ENCODE measurements at places on chromosomes 6 and 20. TPM values are rescaled to one million over a fixed set of nuclear protein-coding genes. Genes with fewer than 3 reads are reported as not detected.

GRCh38 chr6:18219591-18219990 is 44.7 kb downstream of the DEK start:
- no peak overlapping the region for H3K4me3 ChIP-seq
- H3K36me3 ChIP-seq = peaks cover 18% of the 10 kb centered on the region
- peak overlapping the region; percentile 43 for H3K27ac ChIP-seq
- no peaks in the 10 kb centered on the region for H3K27me3 ChIP-seq

The TMEM217 gene
- total RNA-seq = 0.99 TPM

DNA sequence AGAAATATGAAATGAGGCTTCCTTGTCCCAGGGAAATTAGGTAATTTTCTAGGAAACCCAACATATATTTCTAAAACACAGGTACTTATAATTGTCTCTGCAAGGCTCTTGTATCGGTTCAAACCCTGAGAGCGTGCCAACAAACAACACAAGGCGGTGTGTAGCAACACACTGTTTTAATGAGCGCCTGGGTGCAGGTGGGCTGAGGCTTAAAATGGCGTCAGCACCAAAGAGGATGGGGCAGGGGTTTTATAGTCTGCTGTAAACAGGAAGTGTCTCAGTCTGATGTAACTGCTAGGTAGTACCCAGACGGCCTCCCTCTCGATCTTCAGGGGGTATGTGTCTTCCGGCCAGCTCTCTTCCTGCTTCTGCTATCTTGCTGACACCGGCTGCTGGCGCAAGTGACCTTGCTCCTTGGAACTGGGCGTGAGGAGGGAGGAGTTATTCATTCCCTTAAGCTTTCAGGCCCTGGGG is 69.7 kb downstream of the EPB41L2 start:
- no peak overlapping the region for H3K4me3 ChIP-seq
- no peak for DNase-seq
- H3K27ac ChIP-seq = no peak overlapping the region
- no peaks in the 10 kb centered on the region for H3K27me3 ChIP-seq
- H3K36me3 ChIP-seq = peaks cover 5% of the 10 kb centered on the region
- peaks cover 73% of the 10 kb centered on the region for H3K4me1 ChIP-seq

DNA sequence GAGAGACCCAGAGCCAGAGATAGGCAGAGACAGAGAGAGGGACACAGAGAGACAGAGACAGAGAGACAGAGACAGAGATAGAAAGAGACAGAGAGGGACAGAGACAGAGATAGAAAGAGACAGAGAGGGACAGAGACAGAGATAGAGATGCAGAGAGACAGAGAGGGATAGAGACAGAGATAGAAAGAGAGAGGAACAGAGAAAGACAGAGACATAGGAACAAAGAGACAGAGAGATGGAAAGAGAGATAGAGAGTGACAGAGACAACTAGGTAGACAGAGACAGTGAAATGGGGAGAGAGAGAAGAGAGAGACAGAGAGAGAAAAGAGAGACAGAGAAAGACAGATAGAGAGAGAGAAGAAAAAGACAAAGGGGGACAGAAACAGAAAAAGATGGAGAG is 165.4 kb upstream of the FOXQ1 start:
- H3K27ac ChIP-seq = no peak overlapping the region
- H3K27me3 ChIP-seq = peaks cover 15% of the 10 kb centered on the region
- H3K36me3 ChIP-seq = no peaks in the 10 kb centered on the region
- no peak overlapping the region for H3K4me3 ChIP-seq
- peaks cover 7% of the 10 kb centered on the region for H3K4me1 ChIP-seq

DNA sequence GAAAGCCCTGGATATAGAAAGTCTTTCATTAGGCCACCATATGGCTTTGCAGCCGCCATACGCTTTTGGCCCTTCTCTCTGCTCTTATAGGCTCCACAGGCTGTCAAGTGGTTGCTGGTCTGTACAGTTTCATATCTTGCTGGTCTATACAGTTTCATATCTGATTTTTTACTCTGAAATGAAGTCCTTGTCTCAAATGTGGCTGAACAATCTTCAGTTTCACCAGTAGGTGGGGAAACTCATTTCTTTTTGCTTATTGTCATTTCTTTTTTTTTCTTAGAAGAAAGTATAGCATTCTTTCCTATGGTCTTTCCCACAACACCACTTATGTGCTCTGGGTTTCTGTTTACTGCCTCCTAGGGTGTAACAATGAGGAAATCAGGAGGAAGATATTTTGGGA is 771.4 kb upstream of the MMS22L start:
- no peak for DNase-seq
- no peaks in the 10 kb centered on the region for H3K4me1 ChIP-seq
- H3K4me3 ChIP-seq = no peak overlapping the region
- H3K27me3 ChIP-seq = no peaks in the 10 kb centered on the region
- H3K27ac ChIP-seq = no peak overlapping the region
- no peaks in the 10 kb centered on the region for H3K36me3 ChIP-seq

DNA sequence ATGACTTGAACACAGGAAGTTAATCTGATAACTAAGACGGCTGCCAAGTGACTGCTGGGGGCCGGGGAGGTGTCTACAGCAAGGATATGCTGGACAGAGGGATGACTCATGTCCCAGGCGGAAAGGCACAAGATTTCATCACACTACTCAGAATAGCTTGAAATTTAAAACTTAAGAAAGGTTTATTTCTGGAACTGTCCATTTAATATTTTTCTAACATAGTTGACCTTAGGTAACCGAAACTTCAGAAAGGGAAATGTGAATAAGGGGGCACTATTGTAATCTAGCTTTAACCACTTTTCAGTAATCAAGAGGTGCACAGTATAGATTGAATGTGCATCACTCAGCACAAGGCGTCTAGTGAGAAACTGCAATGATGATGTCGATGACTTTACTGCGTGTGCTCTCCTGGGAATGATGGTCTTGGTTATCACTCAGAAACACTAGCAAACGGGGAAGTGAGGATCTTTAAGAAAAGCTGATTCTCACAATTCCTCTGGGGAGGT is 171.5 kb downstream of the QKI start:
- peaks cover 21% of the 10 kb centered on the region for H3K36me3 ChIP-seq
- peak overlapping the region; percentile 82 for H3K27ac ChIP-seq
- peaks cover 11% of the 10 kb centered on the region for H3K4me1 ChIP-seq
- DNase-seq = peak; percentile 66

GRCh38 chr6:4806337-4806725 is 30.1 kb downstream of the CDYL start:
- peaks cover 10% of the 10 kb centered on the region for H3K4me1 ChIP-seq
- DNase-seq = no peak
- no peak overlapping the region for H3K27ac ChIP-seq
- H3K4me3 ChIP-seq = no peak overlapping the region
- H3K36me3 ChIP-seq = no peaks in the 10 kb centered on the region

DNA sequence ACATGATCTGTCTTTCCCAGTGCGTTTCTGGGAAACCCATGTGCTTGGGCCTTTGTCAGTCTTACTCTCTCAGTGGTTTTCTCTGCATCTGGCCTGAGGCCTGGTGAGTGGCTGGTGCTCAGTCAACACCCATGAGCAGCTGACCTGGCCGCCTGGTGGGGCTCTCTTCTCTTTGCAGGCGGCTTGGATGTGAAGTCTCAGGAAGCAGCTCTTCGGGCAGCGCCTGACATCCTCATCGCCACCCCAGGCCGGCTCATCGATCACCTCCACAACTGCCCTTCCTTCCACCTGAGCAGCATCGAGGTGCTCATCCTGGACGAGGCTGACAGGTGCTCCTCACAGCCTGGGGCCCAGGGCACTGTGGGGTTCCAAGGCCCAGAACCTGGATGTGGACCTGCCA is 10.8 kb downstream of the DDX27 start:
- H3K4me3 ChIP-seq = no peak overlapping the region
- DNase-seq = no peak
- no peaks in the 10 kb centered on the region for H3K4me1 ChIP-seq
- no peaks in the 10 kb centered on the region for H3K27me3 ChIP-seq
- H3K36me3 ChIP-seq = peaks cover 94% of the 10 kb centered on the region
- H3K27ac ChIP-seq = no peak overlapping the region

DNA sequence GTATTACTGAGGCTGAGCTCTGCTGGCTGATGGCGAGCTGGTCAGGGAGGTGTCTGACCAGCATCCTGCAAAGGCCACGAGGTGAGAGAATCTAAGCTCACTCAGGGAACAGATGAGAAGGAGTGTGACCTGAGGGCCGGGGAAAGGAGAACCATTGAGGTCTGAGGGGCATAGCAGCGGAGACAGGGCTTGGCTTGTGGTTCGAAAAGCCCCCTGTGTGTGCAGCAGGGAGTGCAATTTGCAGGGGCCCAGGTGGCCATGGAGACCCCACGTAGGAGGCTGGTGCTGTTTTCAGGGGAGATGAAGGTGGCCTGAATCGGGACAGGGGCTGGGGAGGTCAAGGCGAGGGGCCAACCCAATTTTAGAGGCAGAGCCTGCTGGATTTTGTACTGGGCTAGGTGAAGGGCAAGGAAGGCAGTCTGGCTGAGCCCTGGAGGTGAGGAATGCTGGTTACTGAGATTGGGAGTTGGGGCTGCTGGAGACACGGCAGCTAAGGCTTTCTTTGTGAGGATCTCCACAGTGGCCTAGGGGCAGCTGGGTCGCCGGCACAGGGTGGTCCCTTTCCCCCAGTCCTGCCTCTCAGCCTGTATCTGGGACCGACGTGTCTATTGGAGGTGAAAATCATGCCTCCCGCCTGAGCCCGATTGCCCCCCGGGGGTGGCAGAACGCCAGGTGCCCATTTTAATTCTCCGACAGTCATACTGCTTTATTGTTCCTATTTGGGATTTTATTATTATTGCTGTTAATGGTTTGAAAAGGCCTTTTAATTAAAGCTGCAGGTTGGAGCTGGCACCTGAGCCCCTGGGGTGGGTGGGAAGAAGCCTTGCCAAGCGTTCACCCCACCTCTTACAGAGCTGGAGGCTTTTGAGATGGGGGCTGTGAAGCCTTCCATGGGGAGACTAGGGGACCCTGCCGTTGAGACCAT is 28.4 kb downstream of the DLGAP4 start:
- peaks cover 87% of the 10 kb centered on the region for H3K27me3 ChIP-seq
- no peaks in the 10 kb centered on the region for H3K4me1 ChIP-seq
- no peak overlapping the region for H3K4me3 ChIP-seq
- H3K36me3 ChIP-seq = peaks cover 4% of the 10 kb centered on the region

Data from Calu3 (cell line).